ENCODE measurements at places on chromosomes 5 and 9.

GRCh38 chr5:161988077-161988476 lies 79.5 kb upstream of the GABRG2 start:
- no peak for DNase-seq

DNA sequence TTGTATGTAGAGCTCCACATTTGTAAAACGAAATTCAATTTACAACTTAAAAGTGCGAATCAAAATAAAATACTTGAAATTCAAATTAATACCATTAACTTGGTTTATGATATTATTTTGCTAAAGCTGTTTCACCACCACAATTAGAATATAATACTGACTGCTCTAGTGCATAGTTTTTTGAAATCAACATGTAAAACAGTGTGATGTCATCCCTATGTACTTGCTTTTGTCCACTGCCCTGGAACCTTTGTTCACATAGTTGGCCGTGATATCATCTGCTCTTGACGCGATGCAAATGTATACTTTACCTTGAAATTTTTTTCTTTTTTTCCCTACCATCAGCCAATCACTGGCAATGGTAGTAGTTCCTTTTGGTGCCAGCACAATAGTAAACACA lies 125.4 kb downstream of the PARP8 start:
- no peak for DNase-seq

DNA sequence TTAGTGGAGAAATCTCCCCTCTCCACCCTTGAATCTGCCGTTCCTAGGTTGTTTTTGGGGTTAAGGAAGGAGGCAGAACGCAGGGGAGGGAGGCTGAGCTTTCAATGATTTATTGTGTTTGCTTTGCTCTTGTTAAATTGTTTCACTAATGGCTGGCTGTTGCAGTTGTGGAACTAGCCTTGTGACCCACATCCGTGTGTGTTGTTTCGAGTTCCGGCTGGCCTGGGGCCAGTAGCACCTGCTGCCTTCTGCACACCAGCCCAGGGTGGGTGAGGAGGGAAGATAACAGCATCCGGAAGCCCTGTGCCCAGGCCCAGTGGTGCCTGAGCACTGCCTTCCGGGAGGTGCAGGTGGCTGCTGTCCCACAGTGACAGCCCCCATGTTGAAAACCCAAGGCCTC lies 3.6 kb downstream of the ERGIC1 start:
- DNase-seq = peak; percentile 97

DNA sequence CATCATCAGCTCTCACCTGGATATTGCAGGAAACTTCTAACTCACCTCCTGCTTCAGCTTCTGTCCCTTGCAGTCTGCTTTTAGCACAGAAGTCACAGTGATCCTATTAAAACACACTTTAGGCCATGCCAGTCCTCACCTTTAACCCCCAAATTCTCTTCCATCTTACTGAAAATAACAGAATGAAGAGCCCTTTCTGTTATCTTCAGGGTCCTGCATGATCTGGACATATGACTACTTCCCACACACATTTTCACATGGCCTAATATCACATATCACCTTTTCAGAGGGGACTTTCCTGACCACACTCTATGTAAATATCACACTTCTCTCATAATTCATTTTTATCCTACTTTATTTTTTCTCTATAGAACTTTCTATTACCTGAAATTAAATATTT lies 550.6 kb upstream of the CLINT1 start:
- DNase-seq = no peak

DNA sequence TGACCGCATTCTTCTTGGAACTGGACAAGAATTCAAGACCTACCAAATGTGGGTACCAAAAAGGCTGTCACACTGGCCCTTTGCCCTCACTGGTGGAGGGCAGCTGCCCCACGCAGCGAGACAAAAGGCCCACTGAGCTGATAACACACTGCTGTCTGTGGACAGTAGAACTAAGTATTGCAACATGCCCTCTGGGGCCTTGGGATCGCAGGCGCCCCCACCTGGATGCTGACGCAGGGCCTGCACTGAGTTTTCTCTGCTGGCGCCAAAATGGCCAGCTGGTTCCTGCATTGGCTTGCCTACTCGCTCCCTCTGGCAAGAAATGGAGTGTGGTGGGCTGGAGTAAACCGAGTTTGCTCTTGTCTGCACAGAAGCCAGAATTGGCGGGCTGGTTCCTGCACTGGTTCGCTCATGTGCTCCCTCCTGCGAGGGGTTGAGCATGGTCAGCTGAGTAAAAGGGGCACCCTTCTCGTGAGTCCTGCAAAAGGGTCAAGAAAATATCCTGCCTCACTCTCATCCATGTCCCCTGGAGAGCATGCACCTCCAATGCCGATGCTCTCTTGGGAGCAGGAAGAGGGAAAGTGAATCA lies 55.7 kb downstream of the NXNL2 start:
- DNase-seq = no peak

DNA sequence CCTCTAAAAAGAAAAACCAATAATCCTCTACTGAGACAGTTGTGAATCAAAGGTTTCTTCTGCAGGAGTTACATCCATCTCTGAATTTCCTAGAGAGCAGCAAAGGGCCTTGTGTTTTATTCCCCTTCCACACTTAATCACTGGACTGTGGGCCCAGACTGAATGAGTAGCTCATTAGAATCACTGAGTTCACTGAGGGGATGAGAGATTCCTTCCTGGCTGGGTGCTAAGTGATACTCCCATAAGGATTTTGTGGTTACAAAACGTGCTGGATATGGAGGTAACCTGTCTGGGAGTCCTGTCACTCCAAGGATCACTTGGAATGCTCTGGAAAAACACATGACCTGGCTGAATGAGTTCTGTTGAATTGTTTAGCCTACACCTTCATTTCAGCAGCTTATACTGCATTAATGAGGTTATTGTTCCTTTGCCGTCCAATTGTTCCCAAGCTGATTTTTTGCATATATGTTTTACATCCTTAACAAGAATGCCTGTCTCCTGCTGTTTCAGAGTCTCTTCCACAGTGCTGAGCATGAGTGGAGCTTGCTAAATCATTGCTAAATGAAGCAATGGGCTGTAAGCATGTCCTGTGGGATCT lies 82.9 kb downstream of the MEF2C start:
- DNase-seq = no peak

DNA sequence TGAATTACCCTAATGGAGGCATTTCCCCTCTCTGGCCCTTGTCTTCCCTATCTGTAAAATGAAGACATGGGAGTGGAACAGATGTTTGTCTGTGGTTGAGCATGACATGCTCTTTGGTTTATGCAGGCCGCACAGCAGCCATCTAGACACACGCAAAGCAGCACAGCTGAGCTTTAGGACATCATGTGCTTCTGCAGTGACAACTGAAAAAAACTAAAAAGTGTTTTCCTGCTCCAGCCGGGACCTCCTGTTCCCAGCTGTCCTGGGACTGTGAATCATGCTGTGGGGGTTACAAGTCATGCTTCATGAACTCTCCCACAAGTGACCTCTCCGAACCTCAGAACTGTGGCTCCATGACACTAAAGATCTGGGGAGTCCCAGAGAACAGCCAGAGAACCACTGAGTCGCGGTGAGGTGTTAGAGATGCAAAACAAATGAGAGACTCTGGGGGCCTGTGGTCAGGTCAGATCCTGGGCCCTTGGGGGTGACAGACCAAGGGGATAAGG lies 1.7 kb downstream of the SMIM3 start:
- DNase-seq = peak; percentile 25

GRCh38 chr5:124927735-124928134 lies 181.3 kb upstream of the ZNF608 start:
- DNase-seq = no peak

DNA sequence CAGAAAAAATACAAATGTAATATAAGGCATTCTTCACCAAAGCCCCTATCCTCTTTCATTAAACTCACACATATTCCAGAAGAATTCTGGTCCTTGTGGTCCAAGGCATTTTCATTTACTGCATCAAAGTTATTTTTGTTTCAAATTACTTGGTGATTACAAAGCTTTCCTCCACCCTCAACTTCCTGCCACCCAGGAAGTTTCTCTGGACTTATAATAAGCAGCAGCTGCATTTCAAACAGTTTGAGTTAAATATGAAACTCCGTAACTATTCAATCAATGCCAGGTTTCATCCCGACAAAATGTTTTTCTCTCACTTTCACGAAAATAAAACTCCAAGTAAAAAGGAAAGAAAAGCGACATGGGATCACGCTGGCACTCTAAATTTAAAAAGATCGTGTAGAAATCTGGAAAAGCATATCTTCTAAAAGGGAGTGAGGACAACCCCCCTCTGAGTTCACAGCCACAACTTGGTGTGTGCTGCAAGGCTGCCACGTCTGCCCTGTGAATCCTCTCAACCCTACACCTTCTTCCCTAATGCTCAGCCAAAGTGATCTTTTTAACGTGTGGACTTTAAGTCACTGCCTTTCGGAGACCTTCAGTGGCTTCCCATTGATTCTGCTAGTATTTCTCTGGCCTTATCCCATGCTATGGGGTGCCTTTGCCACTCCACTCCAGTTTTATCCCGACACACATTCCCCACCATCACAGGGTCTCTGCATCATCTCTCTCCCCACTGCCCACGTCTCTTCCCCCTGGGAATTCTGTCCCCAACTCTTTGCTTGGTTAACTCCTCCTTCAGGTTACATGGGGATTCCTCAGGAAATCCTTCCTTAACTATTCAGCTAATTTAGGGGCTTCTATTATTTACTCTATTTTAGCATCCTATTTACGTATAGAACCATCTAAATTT lies 91.1 kb upstream of the CER1 start:
- DNase-seq = no peak

DNA sequence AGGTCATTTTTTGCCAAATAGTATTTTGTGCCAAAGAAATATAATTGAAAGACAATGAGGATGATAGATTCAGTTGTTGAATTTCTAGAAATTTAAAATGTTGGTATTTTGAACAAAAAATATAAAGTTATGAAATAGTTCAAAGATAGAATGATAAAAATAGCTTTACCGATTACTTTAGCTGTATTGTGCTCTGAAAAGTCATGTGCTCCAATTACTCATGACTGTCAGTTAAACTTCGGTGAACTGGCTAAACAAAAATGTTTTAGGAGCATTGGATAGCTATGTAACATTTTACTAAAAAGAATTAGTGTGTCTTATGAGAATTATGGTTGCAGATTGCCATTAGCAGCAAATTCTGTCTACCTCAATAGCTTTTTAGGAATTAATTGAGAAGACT lies 177.3 kb upstream of the VCAN start:
- no peak for DNase-seq

DNA sequence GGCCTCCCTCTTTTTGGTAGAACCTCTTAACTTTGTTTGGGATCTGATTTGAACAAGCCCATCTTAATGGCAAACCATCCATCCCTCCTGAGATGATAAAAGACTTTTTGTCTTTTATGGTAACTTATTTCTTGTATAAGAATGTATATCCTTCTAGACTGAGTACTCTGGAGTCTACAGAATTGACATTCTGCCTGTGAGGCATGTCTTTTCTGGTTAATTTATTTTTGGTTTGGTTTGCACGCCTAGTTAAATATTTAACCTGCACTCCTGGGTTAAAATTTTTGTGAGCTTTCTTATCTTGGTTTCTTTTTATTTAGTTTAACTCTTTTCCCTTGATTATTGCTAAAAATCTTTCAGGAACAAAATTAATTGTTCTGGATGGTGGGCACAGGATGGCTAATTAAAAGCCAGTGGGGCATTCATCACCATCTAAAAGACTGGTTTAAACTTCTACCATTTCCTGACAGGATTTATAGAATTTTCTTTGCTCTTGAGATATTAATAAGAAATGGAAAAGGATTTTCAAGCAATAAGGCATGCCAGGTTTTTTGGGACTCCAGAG lies 50.3 kb downstream of the PHAX start:
- DNase-seq = no peak

GRCh38 chr5:43609752-43610151 lies 6.8 kb downstream of the NNT start:
- no peak for DNase-seq

DNA sequence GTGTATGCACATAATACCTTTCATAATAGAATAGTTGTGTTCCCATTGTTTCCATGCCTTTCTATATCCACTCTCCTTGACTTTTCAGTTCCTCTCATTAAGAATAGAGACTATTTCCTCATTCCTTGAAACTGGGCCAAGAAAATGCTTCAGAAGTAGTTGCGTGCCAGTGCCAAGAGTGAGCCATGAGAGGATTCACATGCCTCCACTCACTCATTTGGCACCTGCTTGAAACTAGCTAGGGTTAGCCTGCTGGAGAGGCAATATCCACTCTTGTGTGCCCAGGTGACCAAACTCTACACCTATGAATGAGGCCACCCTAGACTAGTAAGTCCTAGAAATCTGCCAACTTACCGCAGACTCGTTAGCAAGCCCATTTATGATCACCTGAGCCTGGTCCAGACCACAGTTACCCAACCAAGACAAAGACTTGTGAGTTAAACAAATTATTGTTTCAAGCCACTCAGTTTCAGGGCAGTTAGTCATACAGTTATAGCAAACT lies 276.3 kb downstream of the EPB41L4A start:
- no peak for DNase-seq

- no peak for DNase-seq
Observed at GRCh38 chr5:145158730-145159129, 676.4 kb downstream of the PRELID2 start.

DNA sequence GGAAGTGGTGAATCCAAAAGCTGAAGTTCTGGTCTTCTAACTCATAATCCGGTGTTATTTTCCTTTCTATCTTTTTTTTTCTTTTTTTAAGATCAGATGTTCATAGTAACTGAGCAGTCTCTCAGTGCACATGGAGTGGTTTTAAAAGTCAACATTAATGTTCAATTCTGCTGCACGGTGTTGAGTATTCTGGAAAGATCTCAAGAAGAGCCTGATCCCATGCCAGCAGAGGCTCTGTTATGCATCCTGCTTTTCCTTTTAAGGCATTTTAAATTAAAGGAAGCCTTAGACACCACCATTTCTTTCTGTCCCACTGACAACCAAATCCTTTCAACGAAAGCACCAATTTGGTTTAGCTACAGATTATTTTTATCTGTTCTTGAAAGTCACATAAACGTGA lies 33.4 kb downstream of the SEMA5A start:
- DNase-seq = no peak

- DNase-seq = peak; percentile 52
Observed at GRCh38 chr5:142012186-142012785, 541 bp downstream of the GNPDA1 start.

DNA sequence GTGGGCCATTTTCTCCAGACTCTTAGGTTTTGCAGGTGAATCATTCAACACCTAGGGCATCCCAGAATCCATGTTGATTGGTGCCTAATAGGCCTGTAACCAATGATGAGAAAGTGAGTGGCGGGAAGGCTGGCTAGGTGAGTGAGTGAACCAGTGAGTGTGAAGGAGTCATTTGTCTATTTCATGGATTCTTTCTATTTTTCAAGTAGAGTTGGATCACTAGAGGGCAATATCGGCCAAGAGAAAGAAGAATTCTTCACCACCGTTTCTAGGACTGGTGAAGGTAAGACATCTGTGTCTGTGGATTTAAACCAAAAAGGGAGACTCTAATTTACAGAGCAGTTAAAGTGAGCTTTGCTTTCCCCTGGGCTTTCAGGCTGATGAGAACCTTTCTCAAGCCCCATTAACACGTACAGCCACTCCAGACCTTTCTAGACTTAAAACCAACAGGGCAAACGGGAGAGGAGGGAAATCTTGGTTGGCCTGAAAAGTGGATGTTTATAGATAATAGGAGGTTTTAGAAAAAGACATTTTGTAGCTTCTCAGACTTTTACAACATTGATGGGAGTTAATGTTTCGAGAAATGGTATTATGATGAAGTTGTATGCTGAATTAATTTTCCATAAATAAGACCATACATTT lies 114.3 kb upstream of the IL12B start:
- DNase-seq = no peak

GRCh38 chr5:149940077-149940574 lies 4.5 kb downstream of the PDE6A start:
- DNase-seq = no peak
